M059J (cell line): ENCODE measurements at places on chromosomes 7 and 10. TPM values are rescaled to one million over a fixed set of nuclear protein-coding genes. Genes with fewer than 3 reads are reported as not detected.

- no peak for DNase-seq
Observed at GRCh38 chr10:34995925-34996324, 94.2 kb downstream of the CUL2 start.

DNA sequence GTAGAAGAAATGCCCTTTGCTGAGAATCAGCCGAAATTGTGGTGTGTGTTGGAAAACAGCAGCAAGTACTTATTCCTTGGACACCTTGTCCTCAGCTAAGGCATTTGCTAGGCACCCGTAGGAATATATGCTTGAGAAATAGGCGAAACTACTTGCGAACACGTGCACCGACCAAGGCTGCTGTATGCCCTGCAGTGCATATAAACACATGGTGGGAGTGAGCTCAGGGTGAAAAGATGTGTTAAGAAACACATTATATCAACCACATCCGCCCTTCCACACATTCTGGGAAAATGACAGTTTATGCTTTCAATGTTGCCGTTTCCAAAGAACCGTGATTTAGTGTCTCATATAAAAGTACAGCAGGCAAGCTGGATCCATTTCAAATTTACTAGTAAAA lies 199.2 kb downstream of the JCAD start:
- peak; percentile 66 for DNase-seq

GRCh38 chr7:156954941-156955340 lies 5.4 kb downstream of the NOM1 start:
- no peak for DNase-seq

Gene OR2A14
- not detected in 2 replicates for total RNA-seq

GRCh38 chr10:1199345-1199673 lies 143.1 kb downstream of the WDR37 start:
- DNase-seq, result no peak

GRCh38 chr7:77245015-77245755 lies 45.6 kb upstream of the FGL2 start:
- no peak for DNase-seq

DNA sequence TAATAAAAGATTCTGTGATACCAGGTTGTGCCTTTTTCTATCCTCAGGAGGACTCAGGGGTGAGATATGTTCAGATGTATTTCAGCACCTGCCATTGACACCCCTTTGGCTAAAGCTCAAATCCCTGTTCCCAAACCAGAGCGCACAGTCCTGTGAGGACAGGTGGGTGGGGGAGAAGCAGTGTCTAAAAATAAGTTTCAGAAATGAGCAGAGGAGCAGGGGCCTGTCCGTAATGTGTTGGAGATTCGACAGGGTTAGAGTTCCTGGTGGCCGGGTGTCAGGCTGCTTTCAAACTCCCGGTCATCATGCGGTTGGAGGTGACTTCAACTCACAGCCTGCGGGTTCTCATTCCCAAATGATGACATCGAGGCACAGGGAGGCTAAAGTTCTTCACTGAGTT lies 211.5 kb downstream of the KLF6 start:
- DNase-seq, result no peak

- DNase-seq, result no peak
Observed at GRCh38 chr10:78740976-78741915, 327.5 kb upstream of the ZMIZ1 start.

DNA sequence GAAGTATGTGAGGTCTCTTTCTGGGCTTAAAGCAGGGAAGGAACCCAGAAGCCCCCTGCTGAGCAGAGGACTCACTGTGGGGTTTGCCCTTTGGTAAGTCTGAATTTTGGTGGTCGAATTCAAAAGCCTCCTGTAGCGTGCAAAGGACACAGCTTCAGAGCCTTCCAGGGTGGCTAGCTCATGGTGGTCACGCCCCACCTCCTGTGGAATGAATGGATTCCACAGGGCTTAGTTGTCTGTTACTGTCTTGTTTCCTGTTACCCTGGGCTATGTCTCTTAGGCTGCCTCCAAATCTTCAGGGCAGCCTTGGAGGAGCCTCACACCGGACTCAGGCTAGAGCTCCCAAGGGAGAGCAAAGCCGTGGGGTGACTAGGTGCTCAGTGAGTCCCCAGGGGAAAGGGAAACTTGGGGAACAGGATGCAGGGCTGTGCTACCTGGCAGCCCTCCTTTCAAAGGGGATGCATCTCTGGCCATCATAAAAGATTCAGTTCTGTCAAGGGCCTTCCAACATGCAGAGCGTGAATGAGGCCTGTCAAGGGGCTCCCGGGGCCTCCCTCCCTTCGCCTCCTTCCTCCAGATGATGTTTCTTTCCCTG lies 211.7 kb downstream of the CCSER2 start:
- peak; percentile 90 for DNase-seq

GRCh38 chr7:22435720-22436119 lies 64.3 kb downstream of the STEAP1B start:
- DNase-seq, result no peak

Gene NEUROG3
- not detected in 2 replicates for total RNA-seq

Gene DMBT1
- total RNA-seq, result 0.52 and 0.84 TPM in 2 replicates

DNA sequence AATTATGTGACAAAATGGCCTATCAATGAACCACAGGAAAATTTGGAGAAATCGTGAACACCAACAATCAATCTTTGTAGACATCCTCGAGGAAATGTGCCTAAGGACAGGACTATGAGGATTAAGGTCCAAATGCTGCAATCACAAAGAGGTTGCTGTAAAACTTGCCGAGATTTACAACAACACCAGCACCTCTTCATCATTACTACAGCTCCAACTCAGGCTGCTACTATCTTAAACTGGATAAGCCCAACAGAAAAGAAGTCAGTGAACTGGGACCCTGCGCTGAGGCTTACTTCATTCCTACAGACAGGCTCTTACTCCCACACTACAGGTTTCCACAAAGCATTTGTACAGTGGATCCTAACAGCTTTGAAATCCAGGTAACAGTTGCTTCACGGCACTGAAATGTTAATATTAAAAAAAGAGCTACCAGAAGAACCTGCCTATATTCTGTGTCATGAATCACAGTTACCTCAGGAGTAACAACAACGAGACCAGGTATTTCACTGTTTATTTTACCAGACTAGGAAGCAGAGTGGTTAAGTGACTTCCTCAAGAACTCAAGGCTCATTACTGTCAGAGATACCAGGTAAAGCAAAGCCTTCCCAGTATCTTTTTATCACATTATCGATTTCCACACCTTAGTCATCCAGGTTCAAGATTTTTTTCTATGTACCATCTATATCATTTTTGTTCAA lies 23.9 kb downstream of the CACUL1 start:
- DNase-seq, result no peak

- no peak for DNase-seq
Observed at GRCh38 chr7:42960762-42961161, 28.6 kb downstream of the MRPL32 start.

- no peak for DNase-seq
Observed at GRCh38 chr7:155722118-155722517, 77.7 kb downstream of the RBM33 start.

Gene TUBAL3
- total RNA-seq, result not detected in 2 replicates

DNA sequence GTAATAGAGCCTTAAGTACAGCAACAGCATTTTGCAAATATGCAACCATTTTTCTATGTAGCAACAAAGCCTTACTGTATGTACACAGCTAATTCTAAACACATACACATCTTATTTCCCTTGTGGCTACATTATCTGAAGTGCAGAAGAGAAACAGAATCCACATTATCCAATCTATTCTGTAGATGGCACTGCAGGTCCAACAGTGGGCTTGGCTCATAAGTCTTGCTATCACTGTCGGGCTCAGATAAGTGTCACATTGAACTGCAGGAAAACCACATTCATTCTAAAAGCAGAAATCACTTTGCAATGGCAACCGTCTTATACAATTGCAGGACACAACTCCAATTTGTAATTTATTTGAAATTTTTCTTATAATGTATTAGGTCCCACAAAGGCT lies 109.8 kb upstream of the NOBOX start:
- peak; percentile 8 for DNase-seq

Gene DPYSL4
- total RNA-seq, result 4.8 and 6.0 TPM in 2 replicates

- peak; percentile 94 for DNase-seq
Observed at GRCh38 chr10:68105820-68106219, 3.5 kb upstream of the MYPN start.

Gene SLC39A12
- total RNA-seq, result not detected in 2 replicates

- DNase-seq, result peak; percentile 83
Observed at GRCh38 chr7:65475734-65476319, 102.2 kb downstream of the ZNF92 start.

- no peak for DNase-seq
Observed at GRCh38 chr7:94874036-94874785, 33.2 kb upstream of the PPP1R9A start.

DNA sequence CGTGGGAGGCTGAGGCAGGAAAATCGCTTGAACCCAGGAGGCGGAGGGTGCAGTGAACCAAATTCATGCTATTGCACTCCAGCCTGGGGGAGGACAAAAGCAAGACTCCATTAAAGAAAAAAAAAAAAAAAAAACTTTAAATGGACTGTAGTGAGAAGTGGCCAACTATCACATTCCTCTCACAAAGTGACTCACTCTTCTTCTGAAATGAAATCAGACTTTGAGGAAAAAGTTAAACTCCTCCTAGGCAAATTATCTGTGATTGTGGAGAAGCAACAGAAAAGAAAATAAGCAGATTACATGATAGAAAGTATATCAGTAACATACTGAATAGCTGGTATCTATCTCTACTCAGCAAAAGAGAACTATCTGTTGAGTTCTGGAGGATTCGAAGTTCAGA lies 234.3 kb upstream of the PHF14 start:
- no peak for DNase-seq

Gene ATP5MK
- total RNA-seq, result 454 and 610 TPM in 2 replicates

Gene ATE1
- 10.8 and 20.2 TPM in 2 replicates for total RNA-seq

Gene FKBP6
- total RNA-seq, result not detected in 2 replicates

Gene AUTS2
- total RNA-seq, result 1.9 and 6.9 TPM in 2 replicates

- no peak for DNase-seq
Observed at GRCh38 chr10:116926426-116926825, 77.1 kb downstream of the ENO4 start.

DNA sequence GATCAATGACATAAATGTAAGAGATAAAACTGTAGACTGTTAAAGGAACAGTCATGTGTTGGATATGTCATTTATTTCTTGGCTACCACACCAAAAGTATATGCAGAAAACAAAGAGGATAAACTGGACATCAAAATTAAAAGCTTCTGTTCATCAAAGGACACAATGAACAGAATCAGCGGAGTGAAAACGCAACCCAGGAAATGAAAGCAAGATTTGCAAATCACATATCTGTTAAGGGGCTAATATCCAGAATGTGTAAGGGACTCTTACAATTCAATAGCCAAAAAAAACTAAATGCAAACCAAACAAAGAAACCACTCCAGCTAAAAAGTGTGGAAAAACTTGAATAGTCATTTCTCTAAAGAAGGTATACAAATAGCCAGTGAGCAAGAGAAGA lies 164.3 kb downstream of the ZMYND11 start:
- DNase-seq, result no peak

DNA sequence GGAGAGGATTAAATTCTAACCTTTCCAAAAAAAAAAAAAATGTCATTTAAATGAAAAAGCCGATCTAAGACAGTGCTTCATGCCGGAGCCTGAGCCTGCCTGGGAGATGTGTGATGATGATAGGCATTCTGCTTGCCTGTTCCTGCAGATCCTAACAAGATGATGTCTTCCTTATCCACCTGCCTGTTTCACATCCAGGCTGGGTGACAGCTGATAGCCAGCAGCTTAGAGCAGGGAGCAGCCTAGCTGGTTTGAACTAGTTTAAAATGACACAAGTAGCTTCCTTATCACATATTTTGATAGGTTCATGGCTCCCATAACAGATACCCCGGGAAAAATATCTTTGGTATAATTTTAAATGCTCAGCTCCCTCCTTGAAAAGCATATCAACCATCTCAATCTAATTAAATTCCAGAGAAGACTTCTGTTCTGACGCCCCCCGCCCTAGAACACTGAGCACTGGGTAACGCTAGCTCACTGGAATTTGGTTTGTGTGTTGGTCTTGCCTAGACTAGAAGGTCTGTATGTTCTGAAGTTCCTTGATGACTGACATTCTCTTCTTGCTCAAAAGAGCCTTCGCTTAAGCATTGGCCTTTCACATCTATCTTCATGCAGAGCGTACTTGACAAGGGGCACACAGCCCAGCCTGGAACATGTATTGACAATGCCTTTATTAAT lies 96.9 kb upstream of the FGFR2 start:
- no peak for DNase-seq

GRCh38 chr10:98610836-98611235 lies 164.1 kb upstream of the HPS1 start:
- no peak for DNase-seq

Gene BTBD16
- total RNA-seq, result 0.05 TPM in 1 of 2 replicates, not detected in the other

DNA sequence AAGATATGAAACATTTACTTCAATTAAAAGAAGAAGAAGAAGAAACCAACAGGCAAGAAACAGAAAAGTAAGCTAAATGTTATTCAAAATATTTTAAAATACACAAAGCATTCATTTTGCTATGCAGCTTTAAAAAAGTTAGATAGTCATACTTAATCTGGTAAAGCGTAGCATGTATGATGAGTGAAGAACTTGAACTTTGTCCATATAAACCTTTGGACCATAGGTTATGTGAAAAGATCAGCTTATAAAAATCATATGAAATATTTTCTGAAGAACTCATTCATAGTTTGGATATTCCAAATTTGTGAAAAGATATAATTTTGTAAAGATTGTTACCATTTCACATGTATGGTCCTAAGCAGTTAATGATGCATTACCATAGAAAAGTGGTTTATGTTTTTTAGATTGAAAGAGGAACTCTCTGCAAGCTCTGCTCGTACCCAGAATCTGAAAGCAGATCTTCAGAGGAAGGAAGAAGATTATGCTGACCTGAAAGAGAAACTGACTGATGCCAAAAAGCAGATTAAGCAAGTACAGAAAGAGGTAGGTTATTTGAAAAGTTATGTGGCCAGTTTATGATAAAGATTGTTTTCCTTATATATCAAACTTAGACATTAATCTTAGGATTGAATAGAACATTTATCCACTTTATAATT lies 37.3 kb downstream of the KIF20B start:
- no peak for DNase-seq

- DNase-seq, result no peak
Observed at GRCh38 chr7:120842121-120842621, 15.8 kb downstream of the TSPAN12 start.

Gene PRPF18
- 15.3 and 16.7 TPM in 2 replicates for total RNA-seq

Gene TCAF2
- 2.3 and 3.9 TPM in 2 replicates for total RNA-seq

DNA sequence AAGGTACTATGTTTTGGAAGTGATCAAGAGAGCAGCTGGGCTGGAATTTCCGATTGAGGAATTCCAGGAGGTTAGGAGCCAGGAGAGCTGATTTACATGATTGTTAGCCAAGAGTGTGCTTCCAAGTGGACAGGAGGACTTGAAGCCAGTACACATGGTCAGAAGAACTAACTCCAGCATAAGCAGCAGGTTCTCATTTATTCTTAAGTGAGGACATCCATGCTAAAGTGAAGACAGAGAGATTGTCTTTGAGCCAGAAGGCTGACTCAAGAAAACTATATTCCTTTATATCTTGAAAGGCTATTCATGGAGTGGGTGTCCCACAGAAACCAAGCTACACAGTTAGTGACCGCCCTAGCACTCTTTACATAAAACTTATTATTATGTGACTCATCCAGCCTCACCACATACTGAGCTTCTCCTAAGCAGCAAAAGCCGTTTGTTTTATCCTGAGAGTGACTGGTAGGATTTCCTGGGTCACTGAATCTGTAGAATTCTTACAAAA lies 56.7 kb upstream of the SEMA3A start:
- peak; percentile 92 for DNase-seq
